Pancreas (tissue), 10 donors: ENCODE measurements at places on chromosomes 7 and 10. TPM values are rescaled to one million over a fixed set of nuclear protein-coding genes. Genes with fewer than 3 reads are reported as not detected.

DNA sequence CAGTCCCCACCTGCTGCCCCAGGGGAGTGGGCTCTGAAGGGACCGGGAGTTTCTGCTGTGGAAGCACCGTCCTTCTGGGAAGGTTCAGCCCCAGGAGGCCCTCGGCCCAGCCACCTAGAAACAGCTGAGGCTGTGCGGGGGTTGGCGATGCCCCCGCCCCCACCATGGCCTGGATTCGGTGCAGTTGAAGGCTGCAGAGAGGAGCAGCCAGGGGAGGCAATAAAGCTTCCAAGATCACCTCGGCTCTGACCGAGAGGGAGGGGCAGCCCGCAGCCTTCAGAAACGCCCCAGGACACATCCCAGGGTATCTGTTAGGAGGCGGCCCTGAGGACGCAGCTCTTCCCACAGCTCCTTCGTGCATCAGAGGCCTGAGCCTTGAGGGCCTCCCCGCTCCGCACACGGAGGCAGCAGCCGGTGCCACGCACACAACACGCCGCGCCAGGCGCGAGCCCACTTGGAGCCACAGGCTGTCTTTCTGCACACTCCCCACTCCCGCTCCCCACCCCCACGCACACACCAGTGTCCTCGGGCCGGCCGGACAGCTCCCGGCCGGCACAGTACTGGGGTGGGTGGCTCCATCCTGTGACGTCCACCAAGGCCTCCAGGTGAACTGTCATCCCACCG lies 1.6 kb downstream of the KNDC1 start:
- H3K4me1 ChIP-seq, result peaks cover 3% of the 10 kb centered on the region
- H3K27ac ChIP-seq, result no peak overlapping the region
- no peak for DNase-seq
- H3K27me3 ChIP-seq, result no peaks in the 10 kb centered on the region
- no peak overlapping the region for H3K4me3 ChIP-seq
- no peaks in the 10 kb centered on the region for H3K36me3 ChIP-seq

DNA sequence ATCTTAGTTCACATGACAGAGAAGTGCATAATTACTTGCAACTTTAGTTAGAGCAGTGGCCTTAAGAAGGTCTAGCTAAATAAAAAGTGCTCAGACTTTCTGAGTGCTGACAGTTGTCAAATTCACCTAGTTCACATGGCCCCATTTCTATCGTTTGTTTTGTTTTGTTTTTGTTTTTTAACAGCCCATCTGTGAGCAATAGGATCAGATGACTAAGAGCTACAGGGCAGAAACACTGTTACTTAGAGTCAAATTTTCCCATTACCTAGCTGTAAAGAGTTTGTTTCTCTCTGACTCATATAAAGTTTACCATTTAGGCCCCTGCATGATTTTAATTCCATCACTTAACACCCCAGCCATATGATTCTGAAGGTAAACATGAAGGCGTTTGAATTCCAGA lies 18.8 kb downstream of the CAV1 start:
- DNase-seq, result no peak
- H3K4me1 ChIP-seq, result no peaks in the 10 kb centered on the region

DNA sequence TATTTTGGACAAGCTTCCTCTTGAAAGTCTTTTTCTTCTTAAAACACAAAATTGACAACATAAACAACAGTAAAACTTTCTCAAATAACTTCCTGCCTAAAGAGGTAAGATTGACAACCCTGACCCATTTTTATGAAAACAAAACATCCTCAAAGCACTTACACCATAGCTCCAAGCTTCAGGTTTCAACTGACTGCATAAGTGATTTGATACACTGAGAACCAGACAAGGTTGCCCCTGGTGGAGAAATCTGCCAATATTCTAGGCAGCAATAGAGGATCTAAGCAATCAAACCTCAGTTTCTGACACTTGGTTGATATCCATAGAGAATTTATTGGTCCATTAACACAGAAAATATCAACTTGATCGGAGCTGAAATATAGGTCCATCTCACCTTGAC lies 147.8 kb downstream of the ELAPOR2 start:
- H3K36me3 ChIP-seq, result no peaks in the 10 kb centered on the region
- H3K4me3 ChIP-seq, result no peak overlapping the region
- H3K4me1 ChIP-seq, result no peaks in the 10 kb centered on the region
- H3K27me3 ChIP-seq, result no peaks in the 10 kb centered on the region
- no peak for DNase-seq
- H3K27ac ChIP-seq, result no peak overlapping the region

Gene HOXA1
- not detected for total RNA-seq
